ENCODE measurements at places on chromosomes 13 and 19. TPM values are rescaled to one million over a fixed set of nuclear protein-coding genes. Genes with fewer than 3 reads are reported as not detected.

The CD22 gene
- 5.3 TPM for total RNA-seq

The TEX29 gene
- total RNA-seq, result 2.2 TPM

The UNC13A gene
- total RNA-seq, result 0.16 TPM

The DCT gene
- total RNA-seq, result 0.29 TPM

The ZNF283 gene
- total RNA-seq, result 7.7 TPM

The FUT6 gene
- not detected for total RNA-seq

The MIR17HG gene
- 22.0 TPM for total RNA-seq

The VSIG10L gene
- 1.2 TPM for total RNA-seq

The OR7D2 gene
- not detected for total RNA-seq

The FXYD7 gene
- total RNA-seq, result 0.40 TPM

The TMEM272 gene
- 0.16 TPM for total RNA-seq

The TINCR gene
- total RNA-seq, result 0.48 TPM

The PEAK3 gene
- total RNA-seq, result 0.32 TPM

GRCh38 chr13:30133554-30133912, 173.8 kb downstream of the KATNAL1 start:
- ATAC-seq, result no peak

DNA sequence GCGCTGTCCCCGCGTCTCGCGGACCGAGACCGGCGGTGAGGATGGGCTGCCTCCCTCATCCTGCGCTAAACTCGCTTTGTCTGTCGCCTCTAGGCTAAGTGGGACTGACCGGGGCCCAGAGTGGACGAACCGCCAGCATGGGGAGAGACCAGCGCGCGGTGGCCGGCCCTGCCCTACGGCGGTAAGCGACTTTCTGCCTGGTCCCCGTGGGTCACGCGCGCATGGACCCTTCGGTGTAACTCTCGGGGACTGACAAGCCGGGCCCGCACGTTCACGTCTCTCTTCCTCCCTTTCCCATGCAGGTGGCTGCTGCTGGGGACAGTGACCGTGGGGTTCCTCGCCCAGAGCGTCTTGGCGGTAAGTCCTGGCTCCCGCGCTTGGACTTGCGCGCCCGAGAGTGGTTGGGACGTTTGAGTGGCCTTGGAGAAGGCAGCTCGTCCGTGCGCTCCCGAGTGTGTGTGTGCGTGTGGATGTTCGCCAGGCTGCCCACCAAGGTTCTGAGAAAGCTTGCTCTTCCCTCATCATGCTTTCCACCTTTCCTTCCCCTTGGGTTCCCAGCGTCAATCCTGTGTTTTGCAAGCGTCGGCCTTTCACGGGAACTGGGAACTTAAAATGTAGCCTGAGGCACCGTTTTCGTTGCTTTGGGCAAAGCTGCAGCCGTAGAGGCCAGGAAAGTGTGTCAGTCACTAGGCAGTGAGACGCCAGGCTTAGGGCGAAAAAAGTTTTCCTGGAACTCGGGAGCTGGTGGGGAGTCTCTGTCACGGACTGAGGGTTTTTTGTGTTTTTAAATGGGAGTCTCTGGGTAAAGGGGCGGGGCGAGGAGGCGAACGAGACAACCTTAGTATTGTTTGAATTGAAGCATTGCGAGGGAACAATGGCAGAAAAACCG, 927 bp downstream of the COL4A2 start:
- no peak for ATAC-seq

- ATAC-seq, result no peak
These were observed 942.4 kb upstream of the PRR20A start for GRCh38 chr13:56198350-56198749.

- no peak for ATAC-seq
These were observed 116.7 kb downstream of the POSTN start for GRCh38 chr13:37481885-37482227.

DNA sequence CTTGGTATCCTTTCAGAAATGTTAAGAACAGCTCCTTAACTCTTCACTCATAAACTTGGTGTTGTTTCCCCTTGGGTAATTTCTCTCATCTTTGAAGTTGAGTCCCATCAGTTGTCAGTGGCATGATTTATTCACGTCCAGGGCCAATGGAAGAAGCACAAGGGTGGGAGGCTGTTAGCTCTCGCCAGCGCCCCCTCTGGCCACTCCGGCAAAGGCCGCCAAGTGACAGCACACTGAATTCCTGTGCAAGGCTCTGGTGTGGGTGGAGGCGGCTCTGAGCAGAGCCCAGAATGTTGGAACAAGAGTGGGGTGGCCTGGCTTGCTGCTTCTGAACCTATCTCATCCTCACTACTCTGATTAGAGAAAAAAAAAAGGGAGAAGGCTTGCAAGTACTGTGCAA, 13.1 kb upstream of the MEDAG start:
- ATAC-seq, result no peak

GRCh38 chr13:97015661-97016350, 21.5 kb upstream of the OXGR1 start:
- peak; percentile 35 for ATAC-seq

GRCh38 chr13:32581177-32581786, 5.0 kb upstream of the PDS5B start:
- no peak for ATAC-seq

DNA sequence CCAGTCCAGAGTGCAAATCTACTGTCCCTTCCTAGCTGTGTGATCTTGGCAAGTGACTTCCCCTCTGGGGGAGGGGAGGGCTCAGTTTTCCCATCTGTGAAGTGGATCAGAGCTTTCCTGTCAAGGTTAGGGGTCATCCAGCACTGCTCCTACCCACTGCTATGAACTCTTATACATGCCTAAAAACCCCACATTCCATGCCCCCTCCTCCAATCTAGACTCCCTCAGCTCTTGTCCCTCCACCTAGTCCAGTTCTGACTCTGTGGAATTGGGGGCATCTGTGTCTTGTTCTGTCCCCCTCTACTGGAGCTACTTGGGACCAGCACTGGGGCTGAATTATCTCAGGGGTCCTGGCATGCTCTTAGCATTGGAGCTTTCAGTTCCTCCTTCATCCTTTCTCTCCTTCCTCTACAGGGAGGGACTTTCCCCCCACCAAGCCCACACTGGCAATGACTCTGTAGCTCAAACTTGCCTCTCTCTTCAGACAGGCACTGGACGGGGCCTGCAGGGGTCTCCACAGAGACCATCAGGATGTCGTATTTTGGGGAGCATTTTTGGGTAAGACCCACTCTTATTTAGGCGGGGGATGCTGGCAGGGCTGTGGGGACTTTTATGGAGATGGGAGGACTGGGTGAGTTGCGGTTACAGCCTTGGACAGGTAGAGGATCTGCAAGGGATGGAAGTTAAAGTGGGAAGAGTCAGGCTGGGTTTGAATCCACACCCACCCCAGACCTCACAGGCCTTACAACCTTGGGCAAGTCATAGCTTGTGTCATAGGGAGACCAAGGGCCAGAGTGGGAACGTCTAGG, 3.6 kb downstream of the FCHO1 start:
- ATAC-seq, result no peak

GRCh38 chr19:13275016-13275722, 125.0 kb downstream of the IER2 start:
- ATAC-seq, result peak; percentile 24

- ATAC-seq, result no peak
These were observed 6.1 kb downstream of the PTGIR start for GRCh38 chr19:46618670-46619231.

DNA sequence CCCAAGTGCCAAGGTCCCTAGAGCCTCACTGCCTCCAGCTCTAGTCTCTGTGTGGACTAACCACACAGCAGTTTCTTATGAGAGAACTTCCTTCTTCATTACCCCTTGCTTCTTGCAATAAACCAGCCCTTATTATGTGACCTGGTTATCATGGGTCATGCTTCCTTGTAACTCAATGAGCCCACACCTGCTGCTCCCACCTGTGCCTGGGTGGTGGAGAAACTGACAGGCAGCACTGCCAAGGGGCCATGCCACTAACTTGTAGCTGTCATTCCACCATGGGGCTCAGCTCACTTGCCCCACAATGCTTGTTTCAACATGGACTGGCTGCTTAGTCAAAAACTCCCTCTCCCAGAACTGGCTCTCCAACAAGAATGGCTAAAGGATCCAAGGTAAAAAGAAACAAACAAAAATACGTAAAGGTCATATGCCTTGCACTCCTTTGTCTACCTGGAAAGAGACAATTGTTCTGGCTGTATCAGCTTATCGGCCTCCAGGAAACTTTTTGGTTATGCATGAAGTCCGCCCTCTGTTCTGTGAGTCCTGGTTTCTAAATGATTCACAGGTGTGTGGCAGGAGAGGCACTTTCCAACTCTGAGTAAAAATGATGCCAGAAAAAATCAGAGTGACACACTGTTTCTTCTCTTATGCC, 446.4 kb downstream of the COG6 start:
- peak; percentile 68 for ATAC-seq

DNA sequence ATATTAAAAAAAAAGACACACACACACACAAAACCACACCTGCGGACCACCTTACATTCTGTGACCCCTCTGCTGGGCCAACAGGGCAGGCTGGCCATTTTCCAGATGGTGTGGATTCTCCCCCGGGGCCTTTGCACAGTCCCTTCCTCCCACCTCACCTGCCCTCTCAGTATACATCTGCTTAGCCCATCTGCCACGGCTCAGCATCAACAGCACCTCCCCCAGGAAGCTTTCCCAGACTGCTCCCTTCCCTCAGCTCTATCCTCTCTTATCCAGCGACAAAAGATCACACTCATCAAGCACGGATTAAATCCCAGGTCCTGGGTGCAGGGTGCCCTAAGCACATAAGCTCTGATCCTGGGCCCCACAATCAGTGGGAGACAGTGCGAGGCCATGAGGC, 4.5 kb downstream of the ZNF787 start:
- no peak for ATAC-seq

DNA sequence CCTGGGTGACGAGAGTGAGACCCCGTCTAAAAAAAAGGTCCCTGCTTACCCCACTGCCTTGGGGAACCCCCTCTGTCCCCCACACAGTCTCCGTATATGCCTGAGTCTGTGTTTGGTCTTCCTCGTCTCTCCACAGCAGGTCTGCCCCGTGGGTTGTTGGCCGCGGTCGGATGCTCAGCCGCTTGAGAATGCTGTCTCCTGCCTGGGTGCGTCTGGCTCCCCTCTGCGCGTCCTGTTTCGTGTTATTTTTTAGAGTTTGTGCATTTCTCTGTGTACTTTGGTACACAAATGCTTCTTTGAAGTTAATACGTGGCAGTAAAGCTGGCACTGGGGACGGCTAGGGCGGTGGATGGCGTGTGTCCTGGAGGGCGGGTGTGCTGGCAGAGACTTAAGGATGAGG, 34.9 kb downstream of the KDM4B start:
- ATAC-seq, result no peak

GRCh38 chr13:40477623-40478608, 188.5 kb downstream of the FOXO1 start:
- no peak for ATAC-seq

GRCh38 chr13:21243045-21243897, 66.8 kb downstream of the MRPL57 start:
- ATAC-seq, result no peak

- no peak for ATAC-seq
These were observed 14.7 kb downstream of the ALOX5AP start for GRCh38 chr13:30750036-30750435.

GRCh38 chr19:18675779-18676178, 7.7 kb upstream of the CRTC1 start:
- ATAC-seq, result no peak

GRCh38 chr19:1231729-1232637, 5.8 kb downstream of the CBARP start:
- no peak for ATAC-seq

- ATAC-seq, result peak; percentile 78
These were observed at the start of gene IL27RA for GRCh38 chr19:14031719-14032480. IL27RA (plus strand) TSS chr19:14031762; CDS start chr19:14031873, 111 bp downstream.

DNA sequence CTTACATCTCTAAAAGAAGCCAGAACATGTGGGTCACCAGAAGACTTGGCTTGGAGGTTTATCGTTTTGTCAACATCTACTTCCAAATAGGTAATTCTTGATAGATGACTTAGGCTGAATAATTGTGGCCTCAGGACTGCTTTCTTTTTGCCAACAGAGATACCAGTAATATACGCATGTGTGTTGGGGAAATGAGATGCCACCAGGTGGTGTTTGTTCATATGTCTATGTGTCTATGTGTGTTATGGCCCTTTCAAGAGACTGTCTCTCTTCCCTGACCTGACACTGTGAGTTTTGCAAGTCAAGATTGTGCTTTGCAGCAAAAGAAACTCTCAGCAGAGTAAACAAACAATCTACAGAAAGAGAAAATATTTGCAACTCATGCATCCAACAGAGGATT, 31.6 kb upstream of the METTL21C start:
- ATAC-seq, result no peak

DNA sequence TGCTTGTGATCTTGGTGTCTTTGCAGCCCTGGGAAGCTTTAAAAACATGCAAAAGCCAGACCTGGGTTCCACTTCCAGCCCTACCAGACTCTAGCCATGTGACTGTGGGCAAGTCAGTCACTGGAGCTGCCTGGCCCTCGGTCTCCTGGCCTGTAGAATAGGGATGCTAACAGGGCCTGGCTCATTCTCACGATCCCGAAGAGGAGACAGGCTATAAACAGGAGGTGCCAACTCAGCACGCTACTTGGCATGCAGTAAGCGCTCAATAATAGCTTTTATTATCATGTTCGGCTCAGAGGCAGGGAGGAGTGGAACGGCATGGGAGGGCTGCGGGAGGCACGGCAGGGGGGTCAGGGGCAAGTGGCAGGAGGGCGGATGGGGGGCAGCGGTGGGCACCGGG, 1.7 kb downstream of the CTXN1 start:
- no peak for ATAC-seq

DNA sequence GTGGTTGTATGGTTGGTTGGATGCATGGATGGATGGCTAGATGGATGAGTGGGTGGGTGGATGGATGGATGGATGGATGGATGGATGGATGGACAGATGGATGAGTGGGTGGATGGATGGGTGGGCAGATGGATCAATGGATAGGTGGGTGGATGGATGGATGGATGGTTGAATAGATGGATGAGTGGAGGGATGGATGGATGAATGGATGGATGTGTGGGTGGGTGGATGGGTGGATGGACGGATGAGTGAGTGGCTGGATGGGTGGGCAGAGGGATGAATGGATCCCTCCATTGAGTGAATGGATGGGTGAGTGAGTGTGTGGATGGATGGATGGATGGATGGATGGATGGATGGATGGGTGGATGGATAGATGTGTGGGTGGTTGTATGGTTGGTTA, 9.0 kb upstream of the NMRK2 start:
- ATAC-seq, result no peak

GRCh38 chr13:34467450-34468083, 474.5 kb upstream of the NBEA start:
- ATAC-seq, result no peak

GRCh38 chr19:799076-799881, 2.0 kb downstream of the PTBP1 start:
- ATAC-seq, result no peak

DNA sequence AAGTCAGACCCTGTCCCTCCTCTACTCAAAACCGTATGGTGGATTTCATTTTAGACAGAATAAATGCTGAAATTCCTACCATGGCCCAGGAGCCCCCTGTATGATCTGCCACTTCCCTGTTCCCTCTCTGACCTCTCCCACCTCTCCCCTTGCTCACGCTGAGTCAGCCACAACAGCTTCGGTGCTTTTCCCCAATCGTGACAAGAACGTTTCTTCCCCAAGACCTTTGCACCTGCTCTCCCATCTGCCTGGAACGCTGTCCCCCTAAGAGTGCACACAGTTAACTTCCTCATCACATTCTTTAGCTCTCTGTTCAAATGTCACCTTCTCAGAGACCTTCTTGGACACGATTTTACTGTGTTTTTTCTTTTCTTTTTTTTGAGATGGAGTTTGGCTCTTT, 2.3 kb downstream of the VRK3 start:
- no peak for ATAC-seq
